ENCODE measurements at places on chromosomes 12 and 14.

DNA sequence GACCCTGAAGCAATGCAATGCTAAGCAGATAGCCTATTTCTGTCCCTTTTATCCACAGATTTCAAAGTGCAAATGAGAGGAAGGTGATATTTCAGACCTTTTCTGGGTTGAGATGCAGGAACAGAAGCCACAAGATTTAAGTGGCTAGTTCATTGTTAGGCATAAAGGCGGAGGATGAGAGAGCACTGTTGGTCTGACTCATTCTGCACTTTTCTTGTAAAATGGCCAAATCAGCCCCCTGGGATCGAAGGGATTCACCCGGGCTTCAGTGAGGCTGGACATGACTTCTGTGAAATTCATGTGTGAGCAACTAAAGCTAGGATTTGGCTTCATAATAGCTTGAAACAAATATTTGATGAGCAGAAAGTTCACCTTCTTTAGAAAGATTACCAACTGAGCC lies 101.9 kb upstream of the OVCH1 start:
- no peak for DNase-seq

DNA sequence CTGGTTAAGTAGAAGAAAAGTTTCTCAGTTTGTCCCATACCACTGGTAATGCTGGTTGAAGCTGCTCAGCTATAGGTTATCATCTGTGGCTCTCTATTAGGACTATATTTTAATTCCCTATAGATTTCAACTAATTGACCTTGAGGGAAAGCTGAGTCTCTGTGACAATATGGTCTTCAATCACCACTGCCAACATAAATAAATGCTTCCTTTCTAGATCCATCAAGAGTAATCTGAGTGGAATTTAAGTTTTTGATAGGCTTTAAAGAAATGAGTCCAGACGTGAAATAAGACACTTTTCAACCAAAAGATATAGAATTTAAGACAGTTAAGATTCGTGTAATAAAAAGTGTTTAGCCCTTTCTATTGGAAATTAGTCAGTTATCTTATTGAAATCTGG lies 63.5 kb upstream of the MYF6 start:
- DNase-seq, result no peak

DNA sequence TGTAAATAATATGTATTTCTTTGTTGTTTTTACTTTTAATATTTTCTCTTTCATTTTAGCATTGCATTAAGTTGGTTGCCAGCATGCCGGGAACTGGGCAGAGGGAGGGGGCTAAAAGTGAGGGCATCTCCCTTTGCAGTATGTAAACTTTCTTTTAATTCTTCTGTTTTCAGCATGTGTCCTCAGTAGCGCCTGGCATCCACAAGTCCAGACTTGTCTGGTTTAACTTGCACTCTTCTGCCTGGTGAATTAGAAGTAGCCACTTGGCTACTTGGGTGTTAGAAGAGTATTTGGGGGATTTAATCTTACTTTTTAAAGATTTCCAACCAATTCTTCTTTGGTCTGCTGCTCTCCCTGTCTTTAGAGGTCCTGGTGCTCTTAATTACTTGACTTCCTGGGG lies 117.2 kb upstream of the SCAF11 start:
- no peak for DNase-seq

DNA sequence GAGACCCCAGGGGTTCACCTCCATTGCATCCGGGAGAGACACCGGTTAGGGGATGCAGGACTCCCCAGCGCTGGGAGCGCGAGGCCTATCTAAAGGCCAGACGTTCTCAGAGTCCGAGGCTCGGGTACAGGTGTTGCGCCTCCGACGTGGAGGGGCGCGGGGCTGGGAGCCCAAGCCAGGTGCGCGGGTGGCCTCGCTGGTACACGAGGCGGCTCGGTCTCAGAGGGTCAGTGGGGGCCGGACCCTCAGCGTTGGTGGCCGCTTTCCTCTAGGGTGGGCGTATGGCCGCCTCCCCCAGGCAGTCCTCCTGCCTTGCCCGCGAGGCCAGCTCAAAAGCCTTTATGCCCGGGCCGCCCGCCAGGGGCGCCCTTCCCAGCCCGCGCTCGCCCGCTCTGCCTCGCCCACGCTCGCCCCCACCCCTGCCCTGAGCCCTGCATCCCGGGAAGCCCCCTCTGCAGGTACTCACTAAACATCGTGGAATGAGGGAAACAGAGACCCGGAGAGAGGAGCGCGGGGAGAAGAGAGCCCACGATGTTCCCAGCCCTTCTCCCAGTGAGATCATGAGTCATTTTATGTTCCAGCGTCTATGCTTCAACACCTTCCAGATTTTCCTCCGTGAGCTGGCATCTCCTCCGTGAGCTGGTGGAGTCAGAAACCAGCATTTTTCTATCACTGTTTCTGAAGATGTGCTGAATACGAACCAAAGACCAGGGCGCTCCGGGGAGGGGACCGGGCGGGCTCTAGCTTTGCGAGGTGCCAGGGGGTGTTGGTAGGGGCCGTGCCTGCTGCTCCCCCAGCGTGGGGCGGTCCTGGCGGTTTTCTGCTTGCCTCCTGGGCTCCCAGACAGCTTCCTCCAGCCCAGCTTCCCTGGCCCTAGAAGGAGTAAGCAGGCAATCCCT lies 73.8 kb downstream of the DIO3 start:
- no peak for DNase-seq

DNA sequence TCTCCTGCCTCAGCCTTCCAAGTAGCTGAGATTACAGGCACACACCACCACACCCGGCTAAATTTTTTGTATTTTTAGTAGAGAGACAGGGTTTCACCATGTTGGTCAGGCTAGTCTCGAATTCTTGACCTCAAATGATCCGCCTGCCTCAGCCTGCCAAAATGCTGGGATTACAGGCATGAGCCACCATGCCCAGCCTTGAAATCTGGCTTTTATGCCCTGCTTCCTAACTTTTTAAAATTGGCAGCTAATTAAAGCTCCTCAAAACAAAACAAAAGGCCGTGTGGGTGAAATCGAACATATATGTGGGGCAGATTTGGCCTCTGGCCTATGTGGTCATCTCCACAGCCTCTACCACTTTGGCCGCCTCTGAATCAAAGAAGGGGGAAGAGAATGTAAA lies 37.9 kb downstream of the KCTD10 start:
- no peak for DNase-seq

DNA sequence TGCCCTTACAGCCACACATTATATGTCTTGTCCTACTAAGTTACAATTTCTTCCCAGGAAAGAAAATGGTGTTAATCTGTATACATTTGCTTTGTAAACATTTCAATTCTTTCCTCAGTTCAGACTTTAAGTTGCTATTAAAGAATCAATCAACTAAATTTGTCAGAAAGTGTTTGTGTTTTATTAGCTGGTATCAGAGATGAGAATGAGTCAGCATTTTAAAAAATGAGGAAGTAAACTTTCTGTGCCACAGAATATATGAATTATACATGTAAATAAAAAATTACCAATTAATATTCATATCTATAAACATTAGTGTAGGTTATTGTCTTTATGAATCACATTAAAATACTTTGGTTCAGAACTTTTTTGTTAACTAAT lies 82.0 kb downstream of the LMO3 start:
- no peak for DNase-seq

DNA sequence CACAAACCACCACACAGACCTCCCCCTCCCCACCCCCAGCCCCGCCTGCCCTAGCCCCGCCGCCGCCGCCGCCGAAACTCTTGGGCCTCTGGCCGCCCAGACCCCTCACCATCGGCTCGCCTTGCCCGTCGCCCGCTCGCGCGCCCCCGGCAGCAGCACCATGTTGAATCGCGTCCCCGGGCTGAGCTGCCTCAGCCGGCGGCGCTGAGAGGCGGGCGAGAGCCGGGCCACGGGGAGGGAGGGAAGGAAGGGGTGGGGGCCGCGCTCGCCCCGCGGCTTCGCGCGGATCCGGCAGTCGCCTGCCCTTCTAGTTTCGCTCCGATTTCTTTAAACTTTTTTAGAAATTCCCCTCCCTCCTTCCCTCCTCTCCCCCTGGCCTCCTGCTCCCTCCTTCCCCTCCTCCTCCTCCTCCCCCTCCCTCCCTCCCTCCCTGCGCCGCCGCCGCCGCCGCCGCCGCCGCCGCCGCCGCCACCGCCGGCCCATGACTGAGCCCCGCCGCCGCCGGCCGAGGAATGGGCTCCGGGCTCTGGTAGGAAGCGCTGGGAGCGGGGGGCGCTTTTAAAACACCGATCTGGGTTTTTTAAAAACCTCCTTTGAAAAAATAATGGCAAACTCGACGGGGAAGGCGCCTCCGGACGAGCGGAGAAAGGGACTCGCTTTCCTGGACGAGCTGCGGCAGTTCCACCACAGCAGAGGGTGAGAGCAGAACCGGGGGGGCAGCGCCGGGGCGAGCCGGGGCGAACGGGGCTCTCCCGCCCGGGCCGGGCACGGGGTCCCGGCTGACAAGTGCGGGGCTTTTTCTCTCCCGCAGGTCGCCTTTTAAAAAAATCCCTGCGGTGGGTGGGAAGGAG lies at the start of gene ARID2:
Gene ARID2 (plus strand): TSS at position 474 of the 851 bp plus-strand sequence. CDS start 131 bp downstream, at position 605.
- DNase-seq, result no peak

DNA sequence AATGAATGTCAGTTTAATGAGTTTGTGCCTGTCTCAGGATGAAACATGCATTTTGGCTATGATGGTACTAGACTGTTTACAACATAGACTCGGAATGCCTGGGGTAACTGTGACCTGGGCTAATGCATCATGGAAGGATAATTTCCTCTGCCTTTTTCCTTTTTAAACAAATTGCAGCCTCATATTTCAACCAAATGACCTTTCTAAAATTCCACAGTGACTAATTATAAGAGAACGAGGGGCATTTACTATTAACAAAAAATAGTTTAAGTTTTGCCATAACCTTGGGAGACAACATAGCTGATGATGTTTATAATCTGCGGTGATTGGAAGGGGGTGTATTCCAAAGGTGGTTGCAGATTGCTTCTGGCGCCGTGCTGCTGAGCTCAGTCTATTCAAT lies 1140.5 kb downstream of the GALC start:
- DNase-seq, result peak; percentile 33

DNA sequence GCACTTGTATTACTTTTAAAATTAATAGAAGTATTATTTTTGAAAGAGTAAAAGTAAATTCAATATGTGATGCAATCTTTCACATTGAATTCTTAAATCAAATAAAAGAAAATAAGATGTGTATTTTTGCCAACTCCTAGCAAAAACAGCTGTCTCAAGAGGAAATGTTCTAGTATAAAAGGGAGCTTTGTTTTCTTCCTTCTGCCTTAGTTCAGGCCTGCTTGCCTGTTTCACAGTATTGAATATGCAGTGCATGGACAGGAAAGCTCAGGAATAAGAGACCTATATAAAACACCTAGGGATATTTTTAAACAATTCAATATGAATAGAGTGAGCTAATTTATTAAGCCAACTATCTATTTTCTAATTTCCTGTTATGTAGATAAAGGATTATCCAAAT lies 294.8 kb upstream of the G2E3 start:
- DNase-seq, result no peak

DNA sequence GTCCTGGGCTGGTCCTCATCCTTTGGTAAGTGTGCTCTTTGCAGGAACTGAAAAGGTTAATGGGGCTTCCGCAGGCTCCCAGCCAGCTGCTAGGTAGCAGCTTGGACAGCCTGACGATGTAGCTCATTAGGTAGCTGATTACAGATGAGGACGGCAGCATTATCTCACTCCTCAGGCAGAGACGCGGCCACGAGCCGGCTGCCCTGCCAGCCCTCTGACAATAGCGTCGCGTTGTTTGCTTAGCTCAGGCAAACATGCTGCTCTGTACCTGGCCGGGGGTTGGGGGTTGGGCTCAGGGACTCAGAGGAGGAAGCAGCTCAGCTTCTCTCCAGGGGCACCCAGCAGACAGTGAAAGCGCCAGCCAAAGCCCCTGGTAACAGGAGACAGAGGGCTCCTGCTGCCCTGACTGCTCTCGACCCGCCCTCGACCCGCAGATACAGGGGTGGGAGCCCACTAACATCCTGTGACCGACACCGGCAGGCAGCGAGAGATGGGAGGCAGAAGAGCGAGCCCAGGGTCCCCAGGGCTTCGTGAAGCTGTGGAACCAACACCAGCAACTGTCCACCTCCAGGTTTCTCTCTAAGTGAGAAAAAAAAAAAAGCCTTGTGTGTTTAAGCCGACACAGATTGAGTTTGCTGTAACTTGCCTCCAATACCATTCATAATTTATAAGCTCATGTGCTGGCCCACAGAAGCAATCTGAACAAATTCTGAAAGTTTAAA lies 53.4 kb upstream of the DLK1 start:
- DNase-seq, result no peak

- no peak for DNase-seq
Measured at GRCh38 chr12:56600753-56601152, 29.4 kb downstream of the BAZ2A start.

- no peak for DNase-seq
Measured at GRCh38 chr14:94636744-94637412, 24.7 kb downstream of the SERPINA3 start.

- no peak for DNase-seq
Measured at GRCh38 chr14:50013934-50014333, 102.4 kb downstream of the VCPKMT start.

DNA sequence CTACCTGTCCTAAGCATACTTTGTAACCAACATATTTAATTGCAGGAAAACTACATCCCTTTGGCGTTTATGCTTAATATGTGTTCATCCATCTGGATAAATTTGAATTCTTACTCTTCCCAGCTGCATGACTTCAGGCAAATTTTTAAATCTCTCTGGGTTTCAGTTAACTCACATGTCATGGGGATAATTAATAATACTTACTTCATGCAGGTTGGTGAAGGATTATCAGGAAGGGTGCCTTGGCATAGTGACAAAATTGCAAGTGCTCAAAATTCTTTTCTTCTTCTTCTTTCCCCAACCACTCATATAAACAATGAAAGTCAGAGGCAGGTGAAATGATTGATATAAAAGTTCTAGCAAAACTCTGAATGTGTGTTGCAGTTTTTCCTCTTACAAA lies 15.9 kb downstream of the SYT10 start:
- DNase-seq, result no peak

DNA sequence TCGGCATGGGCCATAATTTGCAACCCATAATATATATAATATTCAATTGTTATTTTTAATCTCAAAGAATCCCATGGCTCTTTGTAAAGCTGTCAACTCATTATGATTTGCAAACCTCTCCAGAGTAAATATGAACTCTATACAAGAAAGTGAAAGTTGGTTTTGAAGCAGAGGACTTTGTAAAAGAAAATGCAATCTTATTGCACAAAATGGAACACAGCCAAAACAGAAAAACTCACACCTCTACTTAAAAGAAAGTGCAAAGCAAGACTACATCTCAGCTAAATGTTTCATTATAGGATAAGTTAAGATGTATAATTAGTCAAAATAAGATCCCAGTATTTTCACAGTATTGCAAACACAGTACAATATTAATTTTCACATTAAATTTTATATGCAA lies 111.2 kb upstream of the FLRT2 start:
- DNase-seq, result no peak

GRCh38 chr12:29245246-29245645 lies 96.2 kb downstream of the FAR2 start:
- peak; percentile 81 for DNase-seq

GRCh38 chr12:131583090-131583712 lies 127.7 kb upstream of the SFSWAP start:
- DNase-seq, result no peak
